ENCODE measurements at places on chromosomes 5 and 9.

- DNase-seq, result no peak
Measured at GRCh38 chr5:5454391-5454790, 31.9 kb downstream of the ICE1 start.

DNA sequence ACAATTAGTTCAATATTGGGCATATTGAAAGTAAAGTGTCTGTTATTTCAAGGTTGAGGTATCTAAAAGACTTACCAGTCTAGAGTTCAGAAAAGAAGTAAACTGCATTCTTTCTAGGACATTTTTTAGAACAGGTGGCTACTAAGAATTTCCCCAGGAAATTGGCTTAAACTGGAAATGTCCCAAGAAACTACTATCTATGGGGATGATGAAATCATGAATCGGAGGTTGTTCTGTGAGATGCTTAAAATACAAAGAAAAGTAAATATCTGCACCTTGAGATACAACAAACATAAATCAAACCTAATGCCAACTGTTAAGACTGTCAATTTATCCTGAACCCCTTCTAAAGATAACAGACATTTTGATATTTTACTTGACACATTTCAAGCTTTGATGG, 226.5 kb upstream of the NREP start:
- no peak for DNase-seq

DNA sequence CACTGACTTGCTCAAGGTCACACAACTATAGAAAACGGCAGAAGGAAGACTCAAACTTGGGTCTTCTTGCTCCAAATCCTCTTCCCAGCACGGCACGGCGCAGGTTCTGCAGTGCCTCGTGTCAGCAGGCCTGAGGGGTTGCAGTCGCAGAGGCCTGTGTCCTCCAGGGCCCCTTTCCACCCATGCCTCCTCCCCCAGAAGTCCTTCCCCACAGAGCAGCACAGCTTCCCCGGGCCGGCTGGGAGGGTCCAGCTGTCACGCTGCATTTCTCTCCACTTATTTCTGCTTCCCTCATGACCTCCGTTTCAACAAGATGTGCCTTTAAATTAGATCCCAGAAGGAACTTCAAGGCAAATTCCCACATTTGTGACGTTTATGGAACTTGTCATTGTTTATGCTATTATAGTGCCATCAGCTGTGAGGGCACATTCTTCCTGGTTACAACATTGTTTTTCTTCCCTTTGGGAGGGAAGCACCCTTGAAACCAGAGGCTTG, 148.4 kb downstream of the C5orf15 start:
- no peak for DNase-seq

- DNase-seq, result no peak
Measured at GRCh38 chr5:141633871-141634561, 2.6 kb downstream of the HDAC3 start.

GRCh38 chr5:35830587-35830986, 26.1 kb upstream of the IL7R start:
- no peak for DNase-seq

GRCh38 chr5:2310946-2311345, 428.2 kb upstream of the IRX4 start:
- no peak for DNase-seq

DNA sequence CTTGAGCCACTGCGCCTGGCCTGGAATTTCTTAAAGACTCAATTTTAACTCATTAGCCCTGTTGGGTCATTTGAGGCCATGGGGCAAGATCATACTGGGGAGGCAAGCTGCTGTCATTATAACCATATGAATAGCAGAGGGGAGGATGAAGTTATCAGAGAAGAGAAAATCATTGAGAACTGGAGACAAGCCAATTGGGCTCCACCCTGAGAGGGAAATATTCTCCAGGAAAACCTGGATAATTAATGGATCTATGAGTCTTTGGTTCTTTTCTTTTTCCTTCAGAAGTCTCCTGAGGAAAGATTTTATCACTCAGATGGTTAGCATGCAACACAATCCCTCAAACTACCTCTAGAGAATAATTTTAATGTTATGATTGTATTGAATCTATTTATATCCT, 569.6 kb upstream of the TUSC1 start:
- no peak for DNase-seq

- no peak for DNase-seq
Measured at GRCh38 chr5:156929366-156929948, 33.6 kb downstream of the TIMD4 start.
